ENCODE measurements at places on chromosomes 1 and 21.
A peak's percentile ranks its signal among the peaks of the same experiment; 100 is the strongest.

DNA sequence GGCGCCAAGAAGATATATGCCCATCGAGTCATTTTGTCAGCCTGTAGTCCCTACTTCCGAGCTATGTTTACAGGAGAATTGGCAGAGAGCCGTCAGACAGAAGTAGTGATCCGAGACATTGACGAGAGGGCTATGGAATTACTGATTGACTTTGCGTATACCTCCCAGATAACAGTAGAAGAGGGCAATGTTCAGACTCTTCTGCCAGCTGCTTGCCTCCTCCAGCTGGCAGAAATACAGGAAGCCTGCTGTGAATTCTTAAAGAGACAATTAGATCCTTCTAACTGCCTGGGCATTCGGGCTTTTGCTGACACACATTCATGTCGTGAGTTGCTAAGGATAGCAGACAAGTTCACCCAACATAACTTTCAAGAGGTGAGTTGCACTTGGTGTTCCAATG, 19.1 kb downstream of the KLHL20 start:
- no peak for DNase-seq

GRCh38 chr1:4736254-4736653, 81.8 kb downstream of the AJAP1 start:
- no peak for DNase-seq

DNA sequence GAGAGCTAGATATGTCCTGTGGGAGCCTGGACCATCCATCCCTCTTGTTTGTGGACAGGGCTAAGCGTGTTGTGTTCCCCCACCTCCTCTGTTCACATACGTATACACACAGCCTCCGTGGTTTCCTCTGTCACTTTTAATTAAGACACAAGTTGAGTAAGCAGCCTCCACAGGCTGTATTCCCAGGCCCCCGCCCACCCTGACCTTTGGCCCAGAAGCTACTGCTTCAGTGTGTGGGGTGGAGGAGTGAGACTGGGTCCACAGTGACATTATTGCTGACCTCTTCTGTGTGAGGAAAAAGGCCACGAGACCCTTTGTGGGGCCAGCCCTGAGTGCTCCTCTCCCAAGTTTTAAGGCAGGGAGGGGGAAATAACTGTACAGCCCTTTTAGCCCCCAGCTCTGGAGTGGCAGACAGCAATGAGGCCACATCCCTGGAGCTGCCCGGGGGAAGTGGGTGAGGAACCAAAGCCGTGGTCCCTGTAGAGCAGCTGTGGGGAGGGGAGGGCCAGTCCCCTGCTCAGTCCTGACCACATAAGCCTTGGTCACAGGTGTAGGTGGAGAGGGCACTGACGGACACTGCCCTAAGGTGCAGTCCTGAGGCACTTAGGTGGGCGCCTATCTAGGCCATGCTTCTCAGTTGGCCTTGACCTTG, 4.4 kb downstream of the ELOVL1 start:
- no peak for DNase-seq

GRCh38 chr1:214546886-214547641, 4.3 kb downstream of the PTPN14 start:
- no peak for DNase-seq

- DNase-seq: peak; percentile 46
Measured at GRCh38 chr1:243325305-243325890, 69.6 kb downstream of the SDCCAG8 start.

DNA sequence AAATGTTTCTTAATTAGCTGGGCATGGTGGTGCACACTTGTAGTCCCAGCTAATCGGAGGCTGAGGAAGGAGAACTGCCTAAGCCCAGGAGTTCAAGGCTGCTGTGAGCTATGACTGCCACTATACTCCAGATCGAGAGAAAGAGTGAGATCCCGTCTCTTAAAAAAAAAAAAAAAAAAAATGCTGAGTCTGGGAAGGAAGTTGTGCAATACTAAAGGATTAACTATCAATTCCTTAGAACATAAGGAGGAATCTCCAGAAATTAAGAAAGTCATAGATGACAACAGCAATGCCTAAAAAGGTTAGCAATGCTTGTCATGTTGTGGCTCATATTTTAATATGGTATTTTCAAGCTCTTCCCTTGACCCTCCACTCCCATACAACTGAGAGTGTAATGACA, 5.3 kb downstream of the LUZP1 start:
- DNase-seq: no peak

GRCh38 chr1:157700305-157700704, 264 bp downstream of the FCRL3 start:
- DNase-seq: no peak

DNA sequence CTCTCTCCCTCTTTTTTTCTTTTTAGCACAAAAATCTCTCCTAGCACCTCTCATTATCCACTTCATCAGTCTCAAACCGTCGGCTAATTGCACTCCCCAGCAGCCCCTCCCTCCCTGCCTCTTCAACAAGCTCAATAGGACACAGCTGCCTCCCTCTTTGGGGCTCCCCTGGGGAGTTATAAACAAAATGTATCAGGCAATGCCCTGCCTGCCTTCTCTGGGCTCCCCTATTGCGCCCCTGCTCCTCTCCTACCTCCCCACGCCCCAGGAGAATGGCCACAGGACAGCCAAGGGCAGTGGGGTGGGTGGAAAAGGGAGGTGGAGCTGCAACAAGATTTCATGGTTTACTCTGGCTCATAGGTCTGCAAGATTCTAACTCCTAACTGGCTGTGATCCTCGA, 147.1 kb upstream of the GRIK3 start:
- DNase-seq: no peak

- DNase-seq: no peak
Measured at GRCh38 chr21:26267389-26267788, 96.8 kb upstream of the APP start.

DNA sequence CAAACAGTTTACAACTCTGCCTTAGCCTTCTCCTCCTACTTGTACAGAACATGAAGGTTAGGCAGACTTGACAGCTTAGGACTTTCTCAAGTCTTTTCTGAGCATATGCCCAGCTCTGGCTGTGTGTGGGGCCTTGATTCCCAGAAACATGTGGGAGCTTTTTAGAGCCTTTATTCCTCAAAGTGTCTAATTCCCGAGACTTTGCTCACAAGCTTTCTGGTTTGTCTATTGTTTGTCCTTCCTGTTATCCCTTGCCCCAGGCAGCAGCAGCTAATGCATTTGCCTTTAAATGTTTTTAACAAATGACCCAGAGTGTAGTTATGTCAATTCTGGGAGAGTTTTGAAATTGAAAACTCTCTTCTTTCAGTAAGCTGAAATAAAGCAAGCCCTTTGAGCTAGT, 29.2 kb downstream of the ST7L start:
- DNase-seq: no peak

GRCh38 chr21:41659791-41660560, 106.9 kb downstream of the RIPK4 start:
- DNase-seq: no peak

GRCh38 chr1:51285055-51285454, 45.3 kb downstream of the TTC39A start:
- no peak for DNase-seq

DNA sequence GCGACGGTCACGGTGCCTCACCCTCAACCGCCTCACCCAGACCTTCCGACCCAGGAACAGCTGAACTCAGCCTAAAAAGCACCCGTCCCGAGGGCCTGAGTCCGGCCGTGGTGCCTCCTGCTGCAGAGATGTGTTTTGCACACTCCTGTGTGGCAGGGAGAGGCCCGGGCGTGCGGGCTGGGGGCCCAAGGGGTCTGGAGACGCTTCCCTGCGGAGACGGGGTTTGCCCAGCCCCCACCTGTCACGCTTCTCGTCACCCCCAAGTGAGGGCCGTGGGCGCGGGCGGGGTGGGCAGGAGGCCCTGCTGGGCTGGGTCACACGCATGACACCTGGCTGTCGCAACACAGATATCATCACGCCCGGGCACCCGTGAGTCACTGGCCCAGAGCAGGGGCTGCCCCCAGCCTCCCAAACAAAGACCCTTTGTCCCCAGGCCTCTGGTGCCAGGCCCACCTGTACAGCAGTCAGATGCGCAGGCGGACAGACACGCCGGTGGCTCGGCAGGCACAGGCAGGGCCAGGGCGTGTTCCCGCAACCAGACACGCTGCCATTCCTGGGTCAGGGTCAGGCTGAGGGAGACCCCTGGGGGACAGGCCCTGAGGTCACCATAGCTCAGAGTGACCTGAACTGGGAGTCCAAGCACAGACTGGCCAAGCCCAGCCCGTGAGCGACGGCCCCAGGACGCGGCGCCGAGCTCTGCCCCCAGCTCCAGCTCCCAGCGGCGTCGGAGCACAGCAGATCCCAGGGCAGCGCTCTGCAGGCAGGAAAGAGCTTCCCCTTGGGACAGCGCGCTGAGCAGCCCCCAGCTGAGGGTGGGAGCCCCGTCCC, 6.1 kb downstream of the B3GALT6 start:
- DNase-seq: no peak

DNA sequence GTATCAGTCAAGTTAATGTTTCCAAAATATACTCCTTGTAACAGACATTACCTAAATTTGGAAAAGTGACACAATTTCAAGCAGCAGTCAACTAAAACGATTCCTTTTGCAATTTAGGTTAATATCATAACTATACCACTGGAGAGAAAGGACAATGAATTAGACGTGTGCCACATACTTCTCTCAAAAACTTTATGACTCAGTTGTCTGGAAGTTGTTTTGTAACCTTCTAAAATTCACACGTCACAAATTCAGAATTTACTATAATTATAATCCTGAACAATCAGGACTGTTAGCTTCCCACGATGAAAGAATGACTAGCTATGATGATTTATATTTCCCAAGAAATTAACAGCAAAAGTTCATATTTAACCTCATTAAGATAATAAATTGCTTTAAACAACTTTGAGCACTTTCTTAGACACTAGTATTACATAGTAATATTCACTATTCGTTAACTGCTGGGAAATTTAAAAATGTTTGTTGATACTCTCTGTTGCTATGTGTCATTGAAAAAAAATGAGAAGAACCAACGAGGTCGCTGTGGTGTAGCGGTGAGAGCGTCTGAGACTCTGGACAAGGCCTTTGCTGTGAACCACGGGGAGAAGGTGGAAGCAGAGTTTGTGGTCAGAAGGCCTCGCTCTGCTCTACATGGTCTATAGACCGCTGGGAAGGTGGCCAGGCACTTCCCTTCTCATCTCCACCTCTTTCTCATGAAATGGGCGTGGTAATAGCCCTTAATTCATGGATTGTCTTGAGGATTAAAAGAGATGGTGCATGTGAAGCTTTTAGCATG, 27.9 kb upstream of the BATF3 start:
- DNase-seq: no peak

- no peak for DNase-seq
Measured at GRCh38 chr1:33292726-33293340, 28.1 kb downstream of the A3GALT2 start.

DNA sequence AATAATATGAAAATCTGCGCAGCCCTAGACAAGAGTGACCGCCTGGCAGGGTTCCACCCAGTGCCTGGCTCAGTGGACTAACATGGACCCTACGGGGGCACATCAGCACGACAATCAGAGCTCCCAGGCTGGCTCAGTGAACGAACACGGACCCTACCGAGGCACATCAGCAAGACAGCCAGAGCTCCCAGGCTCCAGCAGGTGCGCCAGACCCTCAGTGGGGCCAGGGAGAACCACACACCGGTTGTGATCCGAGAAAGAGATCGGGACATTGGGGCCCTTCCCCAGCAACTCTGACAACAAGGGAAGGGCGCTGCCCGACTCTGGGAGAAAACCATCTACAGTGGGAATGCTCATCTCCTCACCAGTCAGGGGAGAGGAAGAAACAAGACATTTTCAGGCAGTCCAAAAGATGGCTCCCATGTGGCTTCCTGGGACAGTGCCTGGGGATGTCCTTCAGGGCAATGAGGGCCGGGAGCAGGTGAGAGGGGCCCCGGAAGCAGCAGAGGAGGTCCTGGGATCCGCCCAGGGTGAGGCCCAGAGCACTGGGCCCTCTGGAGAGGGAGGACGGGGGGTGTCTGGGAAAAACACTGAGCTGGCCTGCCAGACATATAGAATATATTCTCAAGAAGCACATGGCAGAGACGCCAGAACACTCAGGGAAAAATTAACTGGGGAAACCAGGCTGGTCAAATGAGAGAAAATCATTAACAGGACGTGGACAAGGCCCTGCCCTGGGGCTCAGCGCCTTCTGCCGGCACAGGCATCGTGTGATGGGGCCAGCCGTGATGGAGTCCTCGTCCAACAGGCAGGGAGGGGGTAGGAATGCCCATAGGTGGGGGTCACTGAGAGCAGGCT, 4.8 kb downstream of the ARHGEF16 start:
- no peak for DNase-seq

DNA sequence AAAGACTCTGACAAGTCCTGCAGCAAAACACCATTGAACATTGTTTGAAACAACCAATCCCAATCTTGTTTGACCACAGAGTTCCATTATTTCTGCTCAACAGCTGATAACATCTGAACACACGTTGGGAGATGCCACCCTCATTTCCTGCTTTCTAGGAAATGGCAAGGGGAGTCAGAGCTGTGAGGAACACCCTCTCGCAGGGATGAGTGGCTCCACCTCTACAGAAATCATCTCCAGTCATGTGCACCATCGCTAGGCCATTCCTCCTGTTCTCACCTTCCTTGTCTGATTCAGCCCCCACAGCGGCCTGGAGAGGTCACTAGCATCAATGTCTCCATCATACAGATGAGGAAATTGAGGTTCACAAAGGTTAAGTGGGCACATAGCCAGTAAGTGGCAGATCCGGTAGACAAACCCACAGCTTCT, 22.4 kb upstream of the RUNX3 start:
- DNase-seq: no peak

Measured in left kidney (tissue), 8 donors.